Smooth muscle cell of the umbilical artery (primary cell): ENCODE measurements at places on chromosomes 11 and 22. TPM values are rescaled to one million over a fixed set of nuclear protein-coding genes. Genes with fewer than 3 reads are reported as not detected.

The GPHA2 gene
- not detected in 2 replicates for total RNA-seq

The FREY1 gene
- total RNA-seq, result 1.1 and 1.8 TPM in 2 replicates

The HTR3B gene
- not detected in 2 replicates for total RNA-seq

The C1QTNF4 gene
- total RNA-seq, result under 0.01 and 0.05 TPM in 2 replicates

The MS4A4E gene
- total RNA-seq, result not detected in 2 replicates

The KBTBD3 gene
- total RNA-seq, result 1.3 and 3.3 TPM in 2 replicates

The SLC17A6 gene
- total RNA-seq, result not detected in 2 replicates

The MUC2 gene
- total RNA-seq, result not detected in 2 replicates

The OR52E8 gene
- total RNA-seq, result not detected in 2 replicates

The PPFIBP2 gene
- total RNA-seq, result 6.8 and 9.3 TPM in 2 replicates

The ELFN2 gene
- 0.59 and 0.74 TPM in 2 replicates for total RNA-seq

The NLRP10 gene
- total RNA-seq, result 0.78 TPM in 1 of 2 replicates, not detected in the other

The SCUBE2 gene
- total RNA-seq, result 1.8 and 9.5 TPM in 2 replicates

The ARFGAP2 gene
- total RNA-seq, result 103 and 125 TPM in 2 replicates

The PTPN5 gene
- not detected in 2 replicates for total RNA-seq

The ZNF215 gene
- total RNA-seq, result 3.3 and 6.1 TPM in 2 replicates

The DEFB131B gene
- total RNA-seq, result not detected in 2 replicates

The MRGPRX1 gene
- not detected in 2 replicates for total RNA-seq

The MS4A3 gene
- not detected in 2 replicates for total RNA-seq

The SNX32 gene
- 0.92 and 1.8 TPM in 2 replicates for total RNA-seq

The MYEOV gene
- total RNA-seq, result 2.9 TPM in 1 of 2 replicates, not detected in the other

The TMEM45B gene
- not detected in 2 replicates for total RNA-seq

The MUC6 gene
- not detected in 2 replicates for total RNA-seq

The ISX gene
- not detected in 2 replicates for total RNA-seq
